ENCODE measurements at places on chromosomes 4 and X.

DNA sequence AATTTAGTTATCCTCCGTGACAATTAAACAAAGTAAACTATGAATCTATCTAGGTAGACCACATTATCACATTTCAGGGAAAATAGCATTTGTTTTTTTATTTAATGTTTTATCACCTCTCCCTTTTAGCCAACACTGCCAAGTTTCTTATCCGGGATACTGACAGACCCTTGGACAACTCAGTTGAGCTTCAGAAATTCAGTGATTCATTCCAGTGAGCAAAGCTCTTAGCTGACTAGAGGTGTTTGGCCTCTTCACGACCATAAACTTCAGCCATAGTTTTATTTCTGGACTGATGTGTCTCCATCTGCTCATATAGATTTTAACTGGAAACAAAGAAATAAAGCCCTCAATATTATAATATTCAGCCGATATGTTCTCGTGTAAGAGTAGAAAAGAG, 15.2 kb downstream of the SLITRK2 start:
- no peak for DNase-seq

DNA sequence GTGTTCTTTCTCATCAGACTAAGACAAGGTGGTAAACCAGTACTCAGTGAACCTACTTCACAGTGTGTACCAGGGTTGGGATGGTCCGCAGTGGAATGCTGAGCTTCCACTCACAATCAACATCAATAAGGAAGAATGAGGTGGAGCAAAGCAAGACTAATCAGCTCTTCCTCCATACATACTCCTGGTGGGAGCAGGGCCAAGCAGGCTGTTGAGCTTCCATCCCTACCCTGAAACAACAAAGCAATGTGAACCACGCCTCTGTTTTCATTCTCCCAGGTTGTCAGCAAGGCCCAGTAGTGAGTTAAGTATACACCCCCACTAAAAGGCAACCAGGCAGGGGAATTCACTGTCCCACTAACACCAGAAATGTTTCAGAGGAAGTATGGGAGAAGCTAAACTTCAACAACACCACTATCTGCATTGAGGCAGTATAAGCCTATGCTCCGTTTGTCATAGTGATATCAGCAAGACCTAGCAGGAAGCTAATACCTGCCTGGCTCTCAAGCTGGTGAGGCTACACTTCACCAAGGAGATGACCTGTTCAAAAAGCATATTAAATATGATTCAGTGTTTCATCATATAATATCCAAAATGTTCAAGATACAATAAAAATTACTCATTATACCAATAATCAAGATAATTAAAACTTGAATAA, 109.5 kb downstream of the DDX60 start:
- no peak for DNase-seq

- DNase-seq, result no peak
Measured at GRCh38 chrX:118373538-118373937, 27.6 kb downstream of the WDR44 start.

GRCh38 chr4:186404562-186405134, 138.7 kb downstream of the F11 start:
- no peak for DNase-seq

- DNase-seq, result no peak
Measured at GRCh38 chr4:170128219-170128804, 38.6 kb upstream of the AADAT start.

GRCh38 chr4:135492439-135492838, 1290.8 kb upstream of the PABPC4L start:
- no peak for DNase-seq

- DNase-seq, result no peak
Measured at GRCh38 chr4:174616661-174617060, 94.4 kb upstream of the HPGD start.

DNA sequence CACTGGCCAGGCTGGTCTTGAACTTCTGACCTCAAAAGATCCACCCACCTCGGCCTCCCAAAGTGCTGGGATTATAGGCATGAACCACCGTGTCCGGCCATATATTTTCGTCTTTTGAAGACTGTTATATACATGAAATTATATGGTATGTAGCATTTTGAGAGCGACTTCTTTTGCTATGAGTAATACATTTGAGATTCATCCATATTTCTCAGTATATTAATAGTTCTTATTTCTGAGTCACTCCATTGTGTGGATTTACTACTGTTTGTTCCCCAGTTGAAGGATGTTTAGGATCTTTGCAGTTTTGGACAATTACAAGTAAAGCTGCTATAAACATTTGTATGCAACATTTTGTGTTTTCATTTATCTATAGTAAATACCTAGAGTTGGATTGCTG, 34.9 kb downstream of the GNL3L start:
- DNase-seq, result no peak

- DNase-seq, result no peak
Measured at GRCh38 chr4:173508386-173509035, 21.5 kb downstream of the HAND2 start.

DNA sequence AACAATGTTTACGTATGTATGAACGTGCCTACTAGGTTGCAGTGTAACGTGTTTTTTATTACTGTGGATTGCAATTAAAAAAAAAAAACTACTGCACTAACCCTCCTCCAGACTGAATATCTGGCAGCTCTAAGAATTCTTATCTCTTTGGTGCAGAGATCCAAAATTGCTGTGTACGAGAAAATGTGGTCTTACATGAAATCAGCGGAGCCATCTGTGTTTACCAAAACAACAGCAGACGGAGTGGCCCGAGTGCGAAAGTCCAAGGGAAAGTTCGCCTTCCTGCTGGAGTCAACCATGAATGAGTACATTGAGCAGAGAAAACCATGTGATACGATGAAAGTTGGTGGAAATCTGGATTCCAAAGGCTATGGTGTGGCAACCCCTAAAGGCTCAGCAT, 268.1 kb downstream of the THOC2 start:
- no peak for DNase-seq

DNA sequence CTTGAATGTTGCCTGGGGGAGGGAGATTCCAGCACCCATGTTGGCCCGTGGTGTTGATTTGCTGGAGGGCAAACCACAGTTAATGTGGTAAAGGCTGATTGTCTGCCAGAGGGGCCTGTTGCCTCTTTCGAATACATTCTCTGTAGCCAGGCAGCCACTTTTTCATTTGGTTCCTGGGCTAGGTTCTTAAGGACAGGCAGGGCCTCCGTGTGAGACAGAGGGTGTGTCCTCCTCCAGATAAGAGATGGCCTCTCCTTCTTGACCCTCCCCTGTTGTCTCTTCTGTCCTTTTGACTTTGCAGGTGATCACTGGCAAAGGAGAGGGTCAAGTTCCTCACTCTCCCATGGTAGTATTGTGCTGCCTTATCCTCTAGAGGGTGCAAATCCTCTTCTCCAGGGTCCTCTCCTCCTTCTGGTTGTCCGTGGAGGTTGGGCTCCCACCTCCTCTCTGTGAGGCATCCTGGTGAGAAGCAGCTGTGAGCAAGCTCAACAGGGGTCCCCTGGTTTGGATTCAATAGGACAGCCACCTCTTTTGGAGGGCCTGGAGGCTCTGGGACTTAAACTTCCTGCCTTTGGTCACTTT, 44.9 kb downstream of the ZNF182 start:
- DNase-seq, result no peak

- DNase-seq, result no peak
Measured at GRCh38 chr4:29927895-29928294, 792.3 kb upstream of the PCDH7 start.

- no peak for DNase-seq
Measured at GRCh38 chr4:156939139-156939538, 32.5 kb downstream of the PDGFC start.

GRCh38 chrX:122787231-122787630, 396.8 kb upstream of the GRIA3 start:
- DNase-seq, result no peak

GRCh38 chr4:165726831-165727230, 146.2 kb upstream of the TLL1 start:
- no peak for DNase-seq

GRCh38 chrX:69614886-69615285, 1.0 kb upstream of the EDA start:
- no peak for DNase-seq

DNA sequence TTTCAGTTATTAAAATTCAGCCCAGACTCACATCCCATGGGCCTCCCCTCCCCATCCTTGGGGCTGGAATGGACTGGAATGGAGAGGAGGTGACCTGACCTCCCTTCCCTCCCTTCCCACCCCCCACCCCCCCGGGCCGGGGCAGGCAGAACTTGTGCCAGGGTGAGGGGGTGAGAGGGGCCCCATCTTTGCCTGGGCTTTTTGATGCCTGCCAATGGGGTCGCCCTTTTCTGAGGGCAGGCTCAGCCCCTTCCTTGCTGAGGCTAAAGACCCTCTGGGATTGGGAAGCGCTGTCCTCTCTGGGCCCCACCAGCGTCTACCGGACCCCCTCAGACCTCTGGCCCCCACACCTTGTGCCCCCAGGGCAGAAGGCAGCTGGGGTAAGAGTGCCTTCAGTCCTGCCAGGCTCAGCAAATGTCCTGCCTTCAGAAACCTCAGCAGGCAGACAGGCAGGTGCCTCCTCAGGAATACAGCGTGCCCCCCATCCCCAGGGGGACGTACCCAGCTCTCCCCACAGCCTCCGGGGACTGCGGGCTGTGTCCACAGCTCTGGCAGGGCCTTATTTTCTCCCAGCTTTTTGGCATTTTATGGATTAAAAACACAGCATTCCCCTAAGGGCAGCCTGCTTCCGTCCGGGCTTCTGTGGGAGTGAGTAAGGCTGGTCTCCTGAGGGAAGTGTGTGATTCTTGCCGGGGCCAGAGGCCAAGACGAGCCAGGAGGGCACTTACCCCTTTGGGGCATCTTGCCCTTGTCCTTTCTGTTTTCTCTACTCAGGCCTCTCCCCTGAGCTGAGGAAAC, 12.6 kb upstream of the CCNQ start:
- DNase-seq, result no peak
